Activated CD4-positive, alpha-beta T cell treated with anti-CD3 and anti-CD28 coated beads for 36 hours (primary cell): ENCODE measurements at places on chromosomes 5 and 9.

GRCh38 chr9:35516479-35516878 is 26.6 kb downstream of the RUSC2 start:
- no peak for DNase-seq

DNA sequence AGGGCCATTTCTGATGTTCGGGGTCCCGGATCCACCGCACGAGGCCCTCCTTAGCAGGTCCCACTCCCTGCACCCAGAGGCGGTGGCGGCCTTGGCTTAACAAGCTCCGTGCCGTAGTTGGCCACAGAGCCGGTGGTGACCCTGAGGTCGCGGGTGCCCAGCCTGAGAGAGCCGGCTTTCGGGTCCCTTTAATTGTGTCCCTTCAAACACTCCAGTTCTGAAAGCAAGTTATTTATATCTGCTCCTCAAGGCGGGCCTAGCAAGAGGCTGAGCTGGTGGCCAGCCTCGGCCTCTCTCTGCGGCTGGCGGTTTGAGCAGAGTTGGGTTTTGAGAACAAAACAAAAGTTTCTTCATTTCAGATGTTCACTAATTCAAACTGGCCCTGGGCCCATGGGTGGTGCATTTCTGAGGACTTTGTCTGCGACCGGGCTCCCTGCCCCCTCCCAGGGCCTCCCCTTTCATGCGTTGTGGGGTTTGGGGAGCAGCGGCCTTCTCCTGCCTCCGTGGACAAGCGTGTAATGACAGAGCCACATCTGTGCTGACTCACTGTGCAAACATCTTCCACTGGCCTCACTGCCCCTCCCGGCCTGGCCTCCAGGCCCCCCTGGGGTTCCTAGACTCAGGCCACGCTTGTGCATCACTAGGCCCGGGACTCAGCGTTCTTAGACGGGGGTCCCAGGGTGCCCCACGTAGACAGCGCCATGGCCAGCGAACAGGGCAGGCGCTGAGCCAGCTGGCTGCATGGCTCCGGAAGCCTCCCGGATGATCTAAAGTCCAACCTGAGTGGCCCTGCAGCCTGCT is 49.4 kb upstream of the COL5A1 start:
- DNase-seq: no peak

DNA sequence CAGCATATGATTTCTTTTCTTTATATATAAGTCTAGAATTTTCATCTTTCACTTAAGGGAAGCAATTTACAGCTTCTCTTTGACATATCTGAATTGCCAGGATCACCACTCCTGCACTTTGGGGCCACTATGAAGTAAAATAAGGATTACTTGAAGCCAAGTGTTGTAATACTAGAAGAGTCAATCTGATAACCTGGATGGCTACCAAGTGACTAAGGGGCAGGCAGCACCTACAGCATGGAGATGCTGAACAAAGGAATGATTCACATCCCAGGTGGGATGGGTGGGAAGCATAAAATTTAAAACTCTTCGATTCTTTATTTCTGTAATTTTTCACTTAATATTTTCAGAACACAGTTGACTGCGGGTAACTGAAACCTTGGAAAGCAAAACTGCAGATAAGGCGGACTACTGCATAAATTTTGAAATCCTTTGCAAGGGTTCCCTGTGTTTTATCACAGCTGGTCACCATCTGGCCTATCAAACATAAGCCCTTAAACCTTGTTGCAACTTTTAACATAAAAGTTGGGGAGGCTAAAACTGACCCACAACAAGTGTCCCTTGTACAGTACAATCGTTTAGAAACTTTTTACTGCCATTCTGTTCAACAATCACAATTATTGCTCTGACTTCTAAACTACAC is 31.2 kb downstream of the NR3C1 start:
- no peak for DNase-seq

GRCh38 chr5:137015540-137016116 is 483.5 kb downstream of the SPOCK1 start:
- DNase-seq: no peak

- no peak for DNase-seq
These were observed 25.1 kb downstream of the COL15A1 start for GRCh38 chr9:98968601-98969337.

DNA sequence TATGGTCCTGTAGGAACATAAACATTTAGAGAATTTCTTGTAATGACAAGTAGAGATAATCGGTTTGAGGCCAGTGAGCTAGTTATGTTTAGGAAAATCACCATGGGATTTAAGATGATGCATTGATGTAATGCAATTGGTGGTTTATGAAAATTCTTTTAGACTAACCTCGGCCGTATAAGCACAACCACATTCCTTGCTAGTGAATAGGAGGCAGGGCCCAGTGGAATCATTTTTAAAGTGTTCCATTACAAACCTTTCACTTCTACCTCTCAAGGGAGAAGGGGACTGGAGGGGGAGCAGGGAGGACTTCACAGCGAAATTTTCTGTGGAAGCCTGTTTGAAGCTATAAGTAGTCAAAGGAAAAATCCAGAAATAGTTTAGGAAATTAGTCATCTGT is 71.8 kb upstream of the NFIL3 start:
- DNase-seq: no peak

- no peak for DNase-seq
These were observed 221.6 kb downstream of the SH3GL2 start for GRCh38 chr9:17800418-17800817.

DNA sequence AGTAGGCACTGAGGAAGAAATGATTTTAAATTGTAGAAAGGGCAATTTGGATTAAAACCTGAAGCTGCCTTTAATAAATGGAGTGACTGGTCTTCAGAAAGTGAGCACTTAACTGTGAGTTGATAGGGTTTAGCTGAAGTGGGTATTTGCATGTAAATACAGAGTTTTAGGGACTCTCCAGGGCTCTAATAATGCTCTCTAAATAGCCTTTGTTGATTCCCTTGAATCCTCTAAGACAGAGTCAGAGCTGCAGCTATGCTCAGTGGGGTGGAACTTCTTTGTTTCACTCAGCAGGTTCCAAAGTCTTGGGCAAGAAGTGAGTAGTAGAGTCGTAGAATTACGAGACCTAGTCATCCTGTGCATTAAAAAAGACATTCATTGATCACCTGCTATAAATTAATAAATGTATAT is 21.4 kb downstream of the GLRA1 start:
- no peak for DNase-seq
